Hematopoietic multipotent progenitor cell treated with erythropoietin and hydrocortisone succinate and interleukin-3 and kit ligand, for 15 days (in vitro differentiated cells): ENCODE measurements at places on chromosomes 3 and 15.
A peak's percentile ranks its signal among the peaks of the same experiment; 100 is the strongest.

DNA sequence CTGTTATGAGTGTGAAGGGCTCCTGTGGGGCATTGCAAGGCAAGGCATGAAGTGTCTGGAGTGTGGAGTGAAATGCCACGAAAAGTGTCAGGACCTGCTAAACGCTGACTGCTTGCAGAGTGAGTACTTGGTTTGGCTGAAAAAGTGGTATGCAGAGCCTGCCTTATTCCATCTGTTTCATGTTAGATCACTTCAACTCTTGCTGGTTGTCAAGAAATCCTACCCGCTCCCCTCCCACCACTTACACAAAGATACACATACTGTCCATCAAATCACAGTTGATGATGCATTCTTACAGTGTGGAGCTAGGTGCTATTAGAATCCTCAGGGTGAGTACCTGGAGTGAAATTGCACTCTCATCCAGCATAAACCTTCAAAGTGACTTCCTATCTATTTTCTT lies 272.1 kb downstream of the UNC13C start:
- DNase-seq, result no peak

- no peak for DNase-seq
Measured at GRCh38 chr3:4992118-4992517, 12.9 kb downstream of the BHLHE40 start.

GRCh38 chr3:96719921-96720320 lies 94.5 kb upstream of the EPHA6 start:
- no peak for DNase-seq

DNA sequence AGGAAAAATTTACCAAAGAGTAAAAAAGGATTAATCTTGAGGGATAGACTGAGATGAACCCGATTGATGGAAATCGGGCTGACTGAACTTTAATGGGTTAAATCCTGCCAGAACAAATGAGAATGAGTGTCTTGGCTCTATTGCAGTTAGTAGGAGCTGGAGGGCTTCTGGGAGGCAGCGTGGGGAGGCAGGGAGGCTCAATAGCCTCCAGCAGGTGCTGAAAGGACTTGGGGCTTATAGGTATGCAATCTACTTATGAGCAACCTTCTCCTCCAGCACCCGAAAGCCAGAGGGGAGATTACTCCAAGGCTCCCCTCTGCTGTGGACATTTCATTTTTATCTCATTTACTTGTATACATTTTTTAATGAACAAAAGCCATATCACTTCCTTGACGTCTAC lies 1.0 kb upstream of the CRYBG3 start:
- no peak for DNase-seq

DNA sequence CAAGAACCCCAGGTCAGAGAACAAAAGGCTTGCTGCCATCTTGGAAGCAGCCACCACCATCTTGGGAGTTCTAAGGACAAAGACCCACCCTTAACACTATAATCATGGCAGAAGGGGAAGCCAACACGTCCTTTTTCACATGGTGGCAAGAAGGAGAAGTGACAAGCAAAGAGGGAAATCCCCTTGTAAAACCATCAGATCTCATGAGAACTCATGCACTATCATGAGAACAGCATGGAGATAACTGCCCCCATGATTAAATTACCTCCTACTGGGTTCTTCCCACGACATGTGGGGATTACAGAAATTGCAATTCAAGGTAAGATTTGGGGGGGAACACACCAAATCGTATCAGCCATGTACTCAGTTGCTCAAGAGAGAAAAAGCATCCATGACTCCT lies 21.1 kb upstream of the GBE1 start:
- DNase-seq, result no peak

DNA sequence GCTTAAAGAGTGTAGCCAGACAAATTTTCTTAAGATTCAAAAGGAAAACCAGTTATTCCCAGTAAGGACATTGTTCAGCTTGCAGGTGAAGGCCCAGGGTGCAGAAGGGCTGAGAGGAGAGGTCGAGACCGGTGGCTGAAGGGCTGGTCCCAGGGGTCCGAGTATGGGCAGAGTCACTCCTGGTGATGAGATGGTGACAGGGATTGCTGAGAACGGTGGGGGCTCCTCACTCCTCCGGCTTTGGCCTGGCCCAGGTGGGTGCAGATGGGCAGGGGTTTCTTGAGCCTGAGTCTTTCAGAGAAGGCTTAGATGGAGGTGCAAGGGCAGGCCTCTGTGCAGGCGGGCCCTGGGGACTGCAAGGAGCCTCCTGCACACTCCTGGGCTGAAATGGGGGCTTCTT lies 56.2 kb downstream of the ZNF445 start:
- DNase-seq, result no peak

DNA sequence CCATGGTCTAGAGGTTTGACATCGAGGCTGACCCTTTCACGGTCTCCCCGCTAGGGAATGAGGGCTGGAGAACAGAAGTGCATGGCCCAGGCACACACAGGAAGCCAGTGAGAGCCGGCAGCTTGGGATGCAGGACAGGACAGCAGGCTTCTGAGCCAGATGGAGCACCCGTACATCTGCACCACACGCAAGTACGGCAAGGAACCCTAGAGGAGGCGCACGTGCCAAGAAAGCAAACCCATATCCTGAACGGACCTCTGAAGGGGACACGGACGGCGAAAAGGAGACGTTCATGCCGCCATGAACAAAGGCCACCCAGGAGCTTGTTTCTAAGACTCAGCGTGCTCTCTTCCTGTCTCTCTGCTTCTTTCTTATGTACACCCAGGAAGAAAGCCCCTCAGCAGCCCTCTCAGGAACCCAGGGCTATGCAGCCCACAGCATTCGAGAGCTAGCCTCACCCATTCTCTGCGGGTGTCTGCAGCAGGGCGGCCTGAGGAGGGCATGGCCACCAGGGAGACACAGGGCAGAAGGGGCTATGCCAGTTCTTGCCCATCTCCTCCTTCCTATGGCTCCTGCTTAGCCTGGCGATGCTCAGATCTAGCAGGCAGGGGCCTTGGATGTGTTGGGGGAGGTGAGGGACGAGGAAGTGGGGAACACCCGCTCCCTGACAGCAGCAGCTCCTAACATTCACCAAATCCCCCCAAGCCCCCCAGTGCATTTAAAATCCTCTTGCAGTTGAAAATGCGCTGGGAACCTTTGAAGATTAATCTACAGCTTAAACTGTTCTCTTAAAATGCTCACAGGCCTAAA lies 81.3 kb downstream of the PCSK6 start:
- no peak for DNase-seq

GRCh38 chr15:63288778-63289378 lies 11.5 kb downstream of the APH1B start:
- DNase-seq, result peak; percentile 62

- no peak for DNase-seq
Measured at GRCh38 chr15:50229336-50229735, 36.2 kb downstream of the HDC start.

DNA sequence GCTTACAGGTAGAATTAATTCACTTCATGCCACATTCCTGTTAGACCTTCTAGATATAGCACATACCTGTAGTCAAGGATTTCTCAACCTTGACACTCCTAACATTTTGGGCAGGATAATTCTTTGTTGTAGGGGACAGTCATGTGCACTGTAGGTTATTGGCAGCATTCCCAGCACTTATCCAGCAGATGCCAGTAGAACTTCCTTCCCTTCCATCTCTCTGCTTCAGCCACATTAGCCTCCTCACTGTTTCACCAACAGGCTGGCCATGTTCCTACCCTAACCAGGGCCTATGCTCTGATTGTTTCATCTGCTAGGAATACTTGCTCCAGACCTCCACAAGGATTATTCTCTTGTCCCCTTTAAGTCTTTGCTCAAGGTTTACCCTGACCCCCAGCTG lies 68.0 kb upstream of the STAC start:
- no peak for DNase-seq

GRCh38 chr3:64388886-64389285 lies 163.6 kb upstream of the PRICKLE2 start:
- DNase-seq, result no peak

DNA sequence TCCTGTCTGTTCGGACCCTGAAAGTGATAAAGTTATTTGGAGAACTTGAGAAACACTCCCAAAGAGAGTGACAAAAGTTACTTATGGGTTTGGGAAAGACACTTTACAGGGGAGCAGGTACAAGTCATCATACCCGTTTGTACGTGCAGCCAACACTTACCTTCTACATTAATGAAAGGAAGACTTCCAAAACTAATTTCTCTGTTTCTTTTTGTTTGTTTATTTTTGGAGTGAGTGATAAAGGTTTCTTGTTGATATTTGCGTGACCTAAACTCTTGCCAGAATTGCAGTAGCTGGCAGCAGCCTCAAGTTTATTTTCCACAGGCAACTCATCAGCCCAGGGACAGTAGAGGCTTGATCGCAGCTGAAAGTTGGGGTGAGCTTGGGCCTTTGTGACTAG lies 8.4 kb downstream of the ABHD2 start:
- DNase-seq, result no peak

DNA sequence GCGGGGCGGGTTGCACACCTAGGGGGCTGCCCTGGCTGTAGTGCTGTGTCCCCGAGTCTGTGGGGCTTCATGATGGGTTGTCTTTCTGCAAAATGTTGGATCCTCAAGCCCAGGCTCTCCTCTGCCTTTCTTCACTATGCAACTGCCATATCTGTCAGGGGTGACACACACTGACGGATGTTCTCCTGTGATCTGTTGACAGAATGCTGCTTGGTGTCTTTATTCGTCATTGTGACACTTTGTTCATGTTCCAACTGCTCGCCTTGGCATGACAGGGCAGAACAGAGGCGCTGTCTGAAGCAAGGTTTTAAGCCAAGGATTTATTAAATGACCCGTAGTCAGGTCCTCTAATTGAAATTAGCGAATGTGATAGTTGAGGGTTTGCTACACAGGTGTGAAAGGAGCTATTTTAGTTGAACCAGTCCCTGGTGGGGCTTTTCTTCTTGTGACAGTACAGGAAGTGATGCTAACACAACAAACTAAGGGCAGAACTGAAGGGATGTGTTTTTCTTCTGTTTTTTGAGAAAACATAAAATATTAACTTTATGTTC lies 173.4 kb downstream of the MCTP2 start:
- no peak for DNase-seq

- DNase-seq, result no peak
Measured at GRCh38 chr15:39625856-39626255, 45.0 kb downstream of the THBS1 start.
